ENCODE measurements at places on chromosomes 3 and 15.

- DNase-seq: no peak
These were observed 188.1 kb downstream of the MINAR1 start for GRCh38 chr15:79620112-79620857.

DNA sequence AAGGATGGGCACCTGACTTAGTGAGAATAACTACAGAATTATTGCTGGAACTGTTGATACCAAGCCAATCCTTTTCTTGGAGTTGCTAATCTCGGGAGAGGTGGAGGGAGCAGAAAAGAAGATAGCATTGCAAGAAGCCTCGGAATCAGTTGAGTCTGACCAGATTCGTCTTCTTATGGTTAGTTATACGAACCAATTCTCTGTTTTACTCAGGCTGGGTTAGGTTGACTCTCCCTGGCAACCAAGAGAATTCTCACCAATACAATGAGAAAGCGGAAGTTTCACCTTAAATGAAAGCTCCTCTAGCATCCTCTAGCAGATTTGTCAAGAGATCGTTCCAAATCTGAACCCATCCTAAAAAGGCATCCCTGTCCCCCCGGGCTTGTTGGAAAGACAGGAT is 43.5 kb upstream of the UBE2E1 start:
- DNase-seq: no peak

- no peak for DNase-seq
These were observed 527.6 kb downstream of the SOX2 start for GRCh38 chr3:182239316-182239715.

DNA sequence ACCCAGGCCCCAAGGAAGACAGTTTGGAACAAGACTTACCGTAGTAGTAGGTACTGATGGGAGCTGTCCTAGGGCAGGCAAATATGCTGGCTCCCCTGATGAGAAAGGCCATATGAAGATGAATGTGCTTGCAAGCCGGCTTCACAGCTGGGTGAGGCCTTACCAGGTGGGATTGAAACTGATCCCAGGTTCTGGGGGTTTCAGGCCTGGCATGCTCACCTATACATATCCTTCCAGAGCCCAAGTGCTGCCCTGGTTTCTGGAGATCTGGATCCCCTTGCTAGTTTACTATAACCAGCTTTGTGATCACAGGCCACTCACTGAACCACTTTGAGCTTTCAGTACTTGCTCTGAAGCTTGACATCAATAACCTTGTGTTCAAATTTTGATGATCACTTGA is 274.3 kb downstream of the EPHB1 start:
- DNase-seq: no peak

- no peak for DNase-seq
These were observed 23.5 kb downstream of the UBXN7 start for GRCh38 chr3:196408565-196409300.

DNA sequence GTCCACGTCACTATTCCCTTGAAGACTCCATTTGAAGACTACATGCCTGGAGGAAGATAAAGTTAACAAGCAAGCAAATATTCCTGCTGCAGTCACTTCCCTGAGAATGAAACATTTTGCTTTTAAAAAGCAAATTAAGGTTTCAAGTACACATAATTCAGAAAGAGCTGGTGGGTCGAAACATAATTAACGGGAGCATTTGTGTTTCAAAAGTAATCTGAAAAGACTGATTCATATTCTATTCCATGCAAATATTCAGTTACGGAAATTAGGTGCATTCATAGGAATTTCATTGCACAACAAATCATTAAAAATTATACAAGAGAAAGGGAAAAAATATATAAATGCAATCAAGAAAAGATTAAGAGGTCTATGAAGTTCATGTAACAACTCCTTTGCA is 260.9 kb downstream of the NEK10 start:
- DNase-seq: no peak

DNA sequence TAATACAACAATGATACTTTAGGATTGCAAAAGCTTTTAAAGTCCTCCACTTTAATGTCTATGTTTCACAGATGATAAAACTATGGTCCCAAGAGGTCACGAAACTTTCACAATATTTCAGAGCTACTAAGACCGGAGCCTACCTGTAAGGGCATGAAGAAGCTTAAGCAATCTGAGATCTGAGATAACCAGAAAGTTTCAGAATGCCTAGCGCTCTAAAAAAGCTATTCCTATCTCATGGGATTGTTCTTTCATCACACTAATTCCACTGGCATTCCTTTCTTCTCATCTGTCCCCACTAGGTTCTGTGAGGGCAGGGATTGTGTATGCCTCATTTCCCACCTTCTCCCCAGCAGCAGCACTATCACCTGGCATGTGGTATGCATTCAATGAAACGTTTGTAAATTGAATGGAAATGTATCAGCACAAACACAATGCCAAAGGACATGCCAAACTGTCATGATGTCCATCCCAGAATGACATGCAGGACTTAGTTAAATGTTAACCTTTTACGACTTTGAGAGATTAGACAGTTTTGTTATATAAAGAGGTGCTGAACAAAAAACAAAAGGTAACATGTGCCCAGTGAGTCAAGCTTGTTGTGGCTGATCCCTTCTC is 104.7 kb upstream of the NR2F2 start:
- no peak for DNase-seq

Data from stimulated activated CD4-positive, alpha-beta T cell treated with anti-CD3 and anti-CD28 coated beads, Interleukin-4, amount 100 ng/mL, for 24 hours (primary cell).